Fibroblast of lung (primary cell): ENCODE measurements at places on chromosomes 1 and 21. TPM values are rescaled to one million over a fixed set of nuclear protein-coding genes. Genes with fewer than 3 reads are reported as not detected.

The ERICH3 gene
- total RNA-seq = under 0.01 and 0.17 TPM in 2 replicates

The SFN gene
- under 0.01 TPM in 1 of 2 replicates, not detected in the other for total RNA-seq

The MYOM3 gene
- total RNA-seq = not detected in 2 replicates

The SLFNL1 gene
- total RNA-seq = 0.51 and 0.66 TPM in 2 replicates

The DMBX1 gene
- total RNA-seq = not detected in 2 replicates

The PBX1 gene
- total RNA-seq = 39.8 and 46.7 TPM in 2 replicates

GRCh38 chr1:43843684-43844083 lies 89.9 kb upstream of the ARTN start:
- no peaks in the 10 kb centered on the region for H3K36me3 ChIP-seq
- H3K4me3 ChIP-seq = no peak overlapping the region
- H3K27ac ChIP-seq = no peak overlapping the region
- no peaks in the 10 kb centered on the region for H3K27me3 ChIP-seq

GRCh38 chr1:25018943-25019336 lies 88.9 kb upstream of the RUNX3 start:
- H3K4me3 ChIP-seq = no peak overlapping the region
- H3K36me3 ChIP-seq = no peaks in the 10 kb centered on the region
- no peak for DNase-seq

GRCh38 chr1:162229549-162229948 lies 147.1 kb downstream of the SPATA46 start:
- DNase-seq = no peak
- no peak overlapping the region for H3K27ac ChIP-seq
- H3K27me3 ChIP-seq = peaks cover 3% of the 10 kb centered on the region
- H3K4me1 ChIP-seq = no peaks in the 10 kb centered on the region

DNA sequence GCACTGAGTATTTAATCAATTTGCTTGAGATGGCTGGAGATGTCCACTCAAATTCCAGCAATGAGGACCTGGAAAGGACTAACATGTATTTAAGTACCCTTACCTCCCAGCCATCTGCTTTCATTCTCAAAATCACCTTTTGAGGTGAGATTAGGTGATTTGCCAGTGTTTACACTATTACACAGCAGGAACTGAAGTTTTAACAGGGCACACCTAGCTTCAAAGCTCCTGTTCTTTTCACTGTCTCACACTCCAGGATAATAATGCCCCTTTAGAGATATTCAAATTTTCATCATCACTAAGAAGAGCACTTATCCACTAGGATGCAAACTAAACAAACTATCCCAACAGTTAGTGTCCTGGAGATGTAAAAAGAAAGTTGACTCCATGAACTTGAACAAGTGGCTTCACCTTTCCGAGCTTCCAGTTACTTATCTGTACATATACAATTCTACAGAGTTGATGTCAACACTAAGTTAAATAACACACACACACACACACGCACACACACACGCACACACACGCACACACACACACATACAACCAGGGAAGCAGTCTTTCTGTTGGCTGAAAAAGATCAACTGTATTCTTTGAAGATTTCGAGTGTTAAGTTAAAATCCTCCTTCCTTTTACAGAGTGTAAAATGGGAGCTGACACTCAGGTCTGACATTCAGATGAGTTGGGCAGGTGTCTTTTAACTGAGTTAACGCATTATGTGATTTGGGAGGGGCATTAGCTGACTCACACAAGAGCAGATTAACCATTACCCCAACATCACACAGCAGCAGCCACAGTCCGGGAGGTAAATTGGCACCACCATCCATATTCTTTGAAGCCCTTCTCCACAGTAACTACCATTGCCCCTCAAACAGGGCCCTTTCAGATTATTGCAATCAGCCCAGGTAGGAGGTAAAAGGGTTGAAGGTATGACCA lies 15.5 kb upstream of the JAK1 start:
- H3K4me3 ChIP-seq = no peak overlapping the region
- H3K27ac ChIP-seq = no peak overlapping the region
- H3K4me1 ChIP-seq = no peaks in the 10 kb centered on the region

DNA sequence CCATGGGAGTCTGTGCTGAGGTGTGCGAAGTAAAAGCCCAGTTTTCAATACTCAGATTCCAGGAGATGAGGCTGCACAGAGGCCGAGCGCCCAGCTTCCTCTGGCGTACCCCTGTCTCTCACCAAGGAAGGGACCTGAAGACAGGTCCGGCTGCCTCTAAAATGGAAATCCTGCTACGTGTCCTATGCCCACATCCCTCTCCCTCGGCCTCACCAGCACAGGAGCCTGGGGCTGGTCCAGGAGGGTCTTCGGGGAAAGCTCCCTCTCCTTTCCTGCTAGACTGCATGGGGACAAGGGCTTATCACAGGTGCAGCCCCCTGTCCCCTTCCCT lies 392 bp downstream of the MRPL55 start:
- no peaks in the 10 kb centered on the region for H3K27me3 ChIP-seq
- H3K4me3 ChIP-seq = peak overlapping the region; percentile 98
- no peaks in the 10 kb centered on the region for H3K4me1 ChIP-seq
- DNase-seq = no peak

GRCh38 chr1:110490791-110491451 lies 28.1 kb downstream of the KCNA10 start:
- H3K27me3 ChIP-seq = peaks cover 8% of the 10 kb centered on the region
- H3K36me3 ChIP-seq = no peaks in the 10 kb centered on the region
- no peaks in the 10 kb centered on the region for H3K4me1 ChIP-seq
- H3K27ac ChIP-seq = no peak overlapping the region

- DNase-seq = no peak
- H3K27ac ChIP-seq = no peak overlapping the region
- no peaks in the 10 kb centered on the region for H3K27me3 ChIP-seq
- no peak overlapping the region for H3K4me3 ChIP-seq
- no peaks in the 10 kb centered on the region for H3K36me3 ChIP-seq
Observed at GRCh38 chr1:232688398-232688797, 58.5 kb upstream of the SIPA1L2 start.

DNA sequence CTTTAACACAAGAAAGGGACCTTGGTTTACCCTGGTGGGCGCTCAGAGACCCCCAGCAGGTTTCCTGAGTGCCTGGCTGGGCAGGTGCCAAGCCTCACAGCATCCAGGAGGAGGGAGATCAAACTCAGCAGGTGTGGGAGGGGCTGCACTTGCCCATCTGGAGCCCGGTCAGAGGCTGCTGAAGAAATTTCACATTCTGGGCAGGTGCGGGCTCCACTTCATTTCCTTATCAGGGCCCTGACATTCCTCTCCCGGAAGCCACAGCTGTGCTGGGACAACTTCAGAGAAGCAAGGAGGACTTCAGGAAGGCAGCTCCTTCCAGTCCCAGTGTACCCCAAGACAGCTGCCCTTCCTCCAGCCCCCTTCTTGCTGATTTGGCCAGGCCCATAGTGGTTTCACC lies 82.9 kb downstream of the ITPKB start:
- H3K27me3 ChIP-seq = no peaks in the 10 kb centered on the region
- H3K27ac ChIP-seq = peak overlapping the region; percentile 70
- H3K4me3 ChIP-seq = no peak overlapping the region
- peaks cover 2% of the 10 kb centered on the region for H3K36me3 ChIP-seq
- H3K4me1 ChIP-seq = peaks cover 33% of the 10 kb centered on the region

DNA sequence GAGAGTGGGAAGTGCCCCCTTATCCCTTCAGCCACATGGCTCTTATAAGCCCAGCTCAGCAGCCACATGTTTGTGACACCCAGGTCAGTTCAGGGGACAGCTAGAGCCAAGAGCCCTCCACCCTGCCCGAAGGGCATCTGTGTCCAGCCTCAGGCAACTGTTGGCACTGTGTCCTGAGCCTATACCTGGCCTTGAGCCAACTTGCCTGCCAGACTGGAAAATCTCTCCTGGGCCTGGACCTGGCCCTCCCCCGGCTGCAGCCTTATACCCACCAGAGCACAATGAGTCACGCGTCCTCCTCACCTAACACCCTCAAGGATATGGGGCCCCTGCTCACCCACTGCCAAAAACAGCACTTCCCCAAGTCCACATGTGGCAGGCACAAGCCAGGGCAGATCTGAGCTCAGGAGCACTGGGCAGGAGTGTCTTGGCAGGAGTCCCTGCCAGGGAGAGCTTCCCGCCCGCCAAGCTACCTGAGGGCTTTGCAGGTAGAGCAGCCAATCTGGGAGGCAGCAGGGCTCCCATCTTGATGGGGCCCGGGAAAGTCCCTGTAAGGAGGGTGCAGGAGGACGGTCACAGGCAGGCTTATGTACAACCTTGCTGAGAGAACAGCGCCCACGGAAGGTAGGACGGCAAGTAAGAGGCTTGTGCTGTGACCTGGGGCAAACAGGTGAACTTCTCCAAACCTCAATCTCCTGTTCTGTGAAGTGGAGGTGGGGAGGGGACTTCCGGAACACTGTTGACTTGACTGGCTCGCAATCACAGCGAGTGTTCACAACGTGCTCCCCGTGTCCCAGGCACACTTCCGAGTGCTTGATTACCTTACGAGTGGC lies 19.8 kb upstream of the HSPG2 start:
- peak; percentile 58 for DNase-seq
- H3K36me3 ChIP-seq = no peaks in the 10 kb centered on the region
- no peak overlapping the region for H3K4me3 ChIP-seq
- H3K4me1 ChIP-seq = peaks cover 4% of the 10 kb centered on the region

GRCh38 chr1:11053758-11054137 lies 6.1 kb downstream of the SRM start:
- no peak overlapping the region for H3K4me3 ChIP-seq
- DNase-seq = peak; percentile 12
- peaks cover 14% of the 10 kb centered on the region for H3K36me3 ChIP-seq
- H3K27me3 ChIP-seq = no peaks in the 10 kb centered on the region

DNA sequence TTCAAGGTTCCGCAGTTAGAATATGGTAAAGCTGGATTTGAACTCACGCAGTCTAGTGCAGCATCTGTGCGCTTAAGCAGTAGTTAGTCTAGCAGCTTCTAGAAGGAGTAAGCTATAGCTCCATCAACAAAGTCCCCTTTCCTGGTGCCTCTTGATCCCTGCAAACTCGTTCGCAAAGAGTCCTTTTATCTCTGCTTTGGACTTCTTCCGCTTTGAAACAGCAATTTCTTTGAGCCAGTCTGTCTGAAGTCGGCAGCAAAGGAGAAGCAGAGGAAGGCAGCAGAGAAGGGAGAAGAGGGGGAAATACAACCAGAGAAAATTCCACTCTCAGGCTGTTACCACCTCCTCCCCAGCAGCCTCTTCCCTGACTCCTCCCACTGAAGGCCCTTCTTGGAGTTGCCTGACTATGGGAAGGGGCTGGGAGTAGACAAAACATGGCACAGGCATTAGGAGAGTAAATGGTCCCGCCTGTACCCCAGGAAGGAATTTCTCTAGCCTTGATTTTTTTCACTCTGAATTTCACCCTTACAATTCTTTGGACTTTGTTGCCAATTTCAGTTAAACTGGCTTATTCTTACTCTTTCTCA lies 25.9 kb downstream of the HSD3B2 start:
- H3K4me1 ChIP-seq = no peaks in the 10 kb centered on the region
- H3K27ac ChIP-seq = no peak overlapping the region
- DNase-seq = no peak
